ENCODE measurements at places on chromosomes 7 and 10.

DNA sequence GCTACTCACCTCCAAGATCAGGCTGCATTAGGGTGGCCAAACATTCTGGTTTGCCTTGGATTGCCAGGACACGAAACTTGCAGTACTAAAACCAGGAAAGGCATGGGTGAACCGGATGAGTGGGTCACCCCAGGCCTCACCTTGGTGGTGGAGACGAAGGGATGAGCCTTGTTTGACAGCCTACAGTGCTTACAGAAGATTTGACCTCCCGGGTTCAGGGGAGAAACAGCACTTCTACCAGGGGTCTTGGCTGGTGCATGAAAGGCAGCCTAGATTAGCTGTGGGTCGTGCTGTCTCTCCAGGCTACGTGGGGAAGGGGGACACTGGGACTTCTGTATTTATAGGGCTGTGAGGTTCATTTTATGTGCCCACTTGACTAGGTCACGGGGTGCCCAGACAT is 469.8 kb downstream of the PLXNA4 start:
- no peak for DNase-seq

- DNase-seq = no peak
Measured at GRCh38 chr10:78905015-78905956, 163.5 kb upstream of the ZMIZ1 start.

- DNase-seq = peak; percentile 65
Measured at GRCh38 chr10:36538953-36539586, 586.3 kb upstream of the ANKRD30A start.

DNA sequence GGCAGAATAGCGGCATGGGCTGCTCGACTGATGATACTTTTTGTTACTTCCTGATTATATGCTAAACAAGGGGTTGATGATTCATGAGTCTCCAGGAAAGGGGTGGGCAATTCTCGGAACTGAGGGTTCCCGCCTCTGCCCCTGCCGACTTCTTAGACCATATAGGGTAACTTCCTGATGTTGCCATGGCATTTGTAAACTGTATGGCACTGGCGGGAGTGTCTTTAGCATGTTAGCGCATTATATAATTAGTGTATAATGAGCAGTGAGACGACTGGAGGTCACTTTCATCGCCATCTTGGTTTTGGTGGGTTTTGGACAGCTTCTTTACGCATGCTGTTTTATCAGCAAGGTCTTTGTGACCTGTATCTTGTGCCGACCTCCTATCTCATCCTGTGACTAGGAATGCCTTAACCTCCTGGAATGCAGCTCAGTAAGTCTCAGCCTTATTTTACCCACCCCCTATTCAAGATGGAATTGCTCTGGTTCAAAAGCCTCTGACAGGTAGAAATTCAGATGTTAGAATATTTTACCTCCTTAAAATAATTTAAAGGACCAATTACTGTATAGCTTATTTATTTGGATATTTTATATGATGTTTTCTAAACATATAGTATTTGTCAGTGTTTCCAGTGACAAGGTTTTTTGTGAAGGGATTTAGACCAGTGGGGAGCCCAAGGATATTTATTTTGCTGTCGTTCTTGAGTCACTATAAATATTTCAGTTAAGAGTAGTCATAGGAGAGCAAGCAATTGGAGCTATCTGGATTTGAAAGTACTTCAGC is 90.1 kb upstream of the PIK3CG start:
- no peak for DNase-seq

DNA sequence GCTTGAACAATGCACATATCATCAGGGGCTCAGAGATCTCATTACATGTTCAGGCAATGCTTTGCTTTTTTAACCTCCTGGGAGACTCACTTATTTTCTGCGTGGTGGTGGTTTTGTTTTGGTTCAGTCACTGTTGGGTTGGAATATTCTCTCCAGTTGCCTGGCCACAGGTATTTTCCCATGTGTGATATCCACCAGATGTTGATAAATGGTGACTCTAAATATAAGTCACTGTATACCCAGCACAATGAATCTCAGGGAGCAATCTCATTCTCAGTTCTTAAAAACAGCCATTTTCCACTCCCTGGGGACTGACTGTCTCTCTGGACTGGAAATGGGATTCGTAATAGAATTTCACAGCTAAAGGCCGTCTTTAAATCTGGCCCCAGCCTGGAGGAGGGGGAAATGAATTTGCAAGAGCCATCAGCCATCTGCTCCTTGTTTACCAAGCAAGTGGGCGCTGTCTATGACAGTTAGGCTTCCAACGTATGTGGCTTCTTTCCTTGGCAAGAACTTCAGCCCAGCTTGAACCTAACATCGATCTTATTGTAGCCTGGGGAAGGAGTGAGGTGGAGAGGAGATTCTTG is 1106.2 kb downstream of the NRG3 start:
- no peak for DNase-seq

GRCh38 chr7:8236780-8237407 is 25.1 kb downstream of the ICA1 start:
- no peak for DNase-seq

GRCh38 chr10:101774589-101775272 is 1.2 kb downstream of the FGF8 start:
- DNase-seq = no peak

- no peak for DNase-seq
Measured at GRCh38 chr7:158517072-158517471, 70.6 kb downstream of the PTPRN2 start.

DNA sequence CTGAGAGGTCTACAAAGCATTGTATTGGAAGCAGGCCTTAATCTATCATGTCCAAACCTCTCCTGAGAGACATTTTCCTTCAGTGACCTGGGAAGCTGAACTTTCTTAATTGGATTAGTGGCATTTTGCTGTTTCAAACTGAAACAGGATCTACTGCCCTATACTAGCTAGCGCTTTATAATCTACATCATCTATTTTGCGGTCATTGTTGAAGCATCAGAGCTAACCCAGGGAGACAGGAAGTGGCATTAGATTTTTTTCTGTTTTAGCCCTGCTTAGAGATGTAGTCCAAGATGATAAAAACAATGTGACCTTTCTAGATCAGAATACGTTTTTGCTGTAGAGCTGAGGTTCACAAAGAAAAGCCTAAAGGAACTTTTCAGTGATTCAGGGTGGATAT is 147.4 kb upstream of the AGR3 start:
- no peak for DNase-seq

DNA sequence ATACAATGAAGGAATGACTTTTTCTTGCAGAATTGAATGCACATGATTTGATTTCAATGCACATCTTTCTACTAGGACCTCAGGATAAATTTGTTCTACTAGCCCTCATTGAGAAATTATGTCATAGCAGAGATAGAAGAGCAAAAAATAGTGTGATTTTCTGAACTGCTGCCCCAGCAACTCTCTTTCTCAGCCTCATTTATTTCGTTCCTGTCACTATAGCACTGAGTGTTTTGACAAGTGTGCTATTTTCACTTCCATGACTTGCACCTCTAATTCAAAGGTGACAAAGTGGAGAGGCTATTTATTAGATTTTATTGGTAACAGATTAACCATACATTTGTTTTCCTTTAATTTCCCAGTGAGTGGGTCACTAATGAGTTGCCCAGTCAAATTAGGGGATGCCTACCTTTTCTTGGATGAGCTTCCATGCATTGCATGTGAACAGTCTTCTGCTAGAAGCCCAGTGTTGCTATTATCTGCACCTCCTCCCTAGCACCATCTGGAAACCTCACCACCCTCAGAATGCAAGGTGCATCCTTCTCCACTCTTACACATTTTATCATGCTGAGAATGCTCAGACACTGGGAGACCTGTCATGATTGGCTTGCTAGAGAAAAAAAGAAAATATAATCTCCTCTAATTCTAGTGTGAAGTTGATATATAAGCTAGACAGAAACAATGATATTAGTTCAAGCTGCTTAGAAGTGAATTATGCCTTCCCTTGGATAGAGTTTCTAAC is 119.6 kb upstream of the CTTNBP2 start:
- DNase-seq = no peak

GRCh38 chr10:114544045-114544659 is 113.9 kb downstream of the ABLIM1 start:
- no peak for DNase-seq

DNA sequence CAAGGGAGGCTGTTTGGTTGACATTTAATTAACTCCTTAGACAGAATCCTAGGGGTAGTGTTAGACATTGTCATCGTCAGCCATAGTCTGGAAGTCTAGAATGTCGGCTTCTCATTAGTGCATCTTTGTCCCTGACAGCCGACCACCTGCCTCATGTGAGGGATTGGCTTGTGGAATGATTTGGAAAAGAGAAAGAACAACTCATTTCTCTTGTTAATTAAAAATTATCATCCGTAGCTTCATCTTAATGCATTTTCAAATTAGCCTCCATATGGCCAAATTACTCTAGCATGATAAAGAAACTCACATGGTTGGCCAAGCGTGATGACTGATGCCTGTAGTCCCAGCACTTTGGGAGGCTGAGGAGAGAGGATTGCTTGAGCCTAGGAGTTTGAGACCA is 97.7 kb upstream of the PARD3 start:
- DNase-seq = no peak

GRCh38 chr10:6925146-6925545 is 345.1 kb upstream of the PRKCQ start:
- DNase-seq = no peak

- DNase-seq = no peak
Measured at GRCh38 chr7:75928568-75928914, 13.6 kb downstream of the POR start.

DNA sequence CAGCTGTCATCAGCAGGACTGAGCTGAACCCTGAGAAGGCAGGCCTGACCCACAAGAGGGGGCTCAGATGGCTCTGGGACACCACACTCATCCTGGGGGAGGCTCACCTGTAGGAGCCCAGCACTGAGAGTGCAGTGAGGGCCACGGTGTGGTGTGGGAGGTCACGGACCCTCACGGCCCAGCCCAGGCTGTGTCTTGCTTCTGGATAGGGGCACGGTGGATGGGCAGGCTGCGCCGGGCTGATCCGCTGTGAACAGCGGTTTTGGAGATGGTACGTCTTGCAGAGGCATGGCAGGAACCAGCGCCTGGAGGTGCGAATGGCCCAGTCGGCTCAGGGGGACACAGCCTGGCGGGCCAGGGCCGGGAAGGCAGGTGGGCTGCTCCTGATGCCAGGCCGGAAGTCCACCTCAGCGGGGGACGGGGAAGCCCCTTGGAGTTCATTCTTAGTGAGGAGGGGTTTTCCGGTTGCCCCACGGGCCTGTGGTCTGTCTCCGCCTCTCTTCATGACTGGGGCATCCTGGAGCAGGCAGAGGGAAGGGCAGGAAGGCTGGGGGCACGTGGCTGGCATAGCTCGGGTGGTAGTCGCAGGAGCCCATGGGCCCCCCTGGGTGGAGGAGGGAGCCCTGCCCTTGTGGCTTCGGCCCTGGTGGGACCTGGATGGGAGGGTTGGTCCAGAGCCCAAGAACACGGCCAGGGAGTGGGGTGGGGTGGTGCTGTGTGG is 112.5 kb downstream of the UNCX start:
- no peak for DNase-seq

DNA sequence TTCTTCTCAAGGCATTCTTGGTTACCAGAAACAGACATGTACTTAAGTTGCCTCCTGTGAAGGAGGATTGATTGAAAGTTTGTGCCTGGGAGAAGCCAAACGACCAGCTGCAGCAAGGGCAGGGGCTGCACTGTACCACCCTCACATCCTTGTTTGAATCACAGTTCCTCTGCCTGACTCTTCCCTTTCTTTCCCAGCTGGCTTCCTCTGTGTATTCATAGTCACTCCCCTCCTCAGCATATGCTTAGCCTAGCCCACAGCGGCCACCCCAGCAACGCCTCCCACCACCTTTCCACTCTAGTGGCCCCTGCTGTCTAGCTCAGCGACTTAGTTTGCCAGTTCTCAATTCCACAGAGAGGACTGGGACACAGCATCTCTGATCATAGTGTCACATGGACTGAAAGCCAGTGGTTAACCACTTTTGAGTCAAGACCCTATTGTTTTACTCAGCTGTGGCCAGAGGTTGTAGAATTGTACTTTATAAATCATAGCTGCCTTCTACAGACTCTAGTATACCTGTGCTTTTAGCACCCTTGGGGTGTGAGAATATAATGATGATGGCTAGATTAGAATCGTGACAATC is 643.0 kb downstream of the SUGCT start:
- DNase-seq = no peak

GRCh38 chr7:116576350-116577319 is 51.8 kb downstream of the CAV1 start:
- DNase-seq = no peak

GRCh38 chr7:27198138-27198841 is 1.6 kb downstream of the HOXA13 start:
- DNase-seq = no peak

- DNase-seq = no peak
Measured at GRCh38 chr10:91643700-91644099, 10.8 kb upstream of the PPP1R3C start.

GRCh38 chr7:136309407-136309806 is 332.2 kb upstream of the MTPN start:
- DNase-seq = no peak

- DNase-seq = no peak
Measured at GRCh38 chr7:107813524-107813923, 10.5 kb upstream of the SLC26A3 start.

DNA sequence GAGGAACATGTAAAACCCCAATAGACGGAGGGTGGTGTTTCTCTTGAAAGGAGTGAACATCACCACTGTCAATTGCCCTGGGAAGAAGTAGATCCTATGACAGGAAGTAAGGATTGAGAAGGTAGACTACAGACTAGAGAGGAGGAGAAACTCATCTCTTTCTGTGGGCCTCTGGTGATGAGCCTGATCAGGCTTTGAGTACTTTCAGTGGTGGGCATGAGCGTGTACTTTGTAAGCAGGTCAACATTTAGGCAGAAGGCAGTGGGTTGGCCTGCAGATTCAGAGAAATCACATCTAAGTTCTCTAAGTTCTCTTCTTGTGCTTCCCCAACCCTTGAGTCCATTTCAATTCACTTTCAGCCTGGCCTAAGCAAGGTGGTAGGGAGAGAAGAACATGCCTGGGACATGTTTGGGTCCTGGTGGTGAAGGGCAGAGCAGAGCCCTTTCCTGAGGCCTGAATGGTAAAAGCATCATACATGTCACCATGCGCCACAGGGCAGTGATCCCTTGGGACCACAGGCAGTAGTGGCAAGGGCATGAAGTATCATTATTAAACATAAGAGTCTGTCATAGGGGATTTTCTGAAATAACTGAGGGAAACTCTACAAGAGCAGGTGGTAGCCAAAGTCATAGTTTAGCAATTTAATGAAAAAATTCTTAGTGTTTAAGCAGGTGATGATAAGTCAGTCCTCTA is 56.4 kb upstream of the ANKRD1 start:
- no peak for DNase-seq

- DNase-seq = no peak
Measured at GRCh38 chr10:125016123-125016522, 74.2 kb downstream of the ZRANB1 start.

GRCh38 chr7:148148456-148148855 is 442.1 kb upstream of the C7orf33 start:
- DNase-seq = no peak
